ENCODE measurements at places on chromosomes 13 and 19.

- ATAC-seq, result no peak
Measured at GRCh38 chr13:63010072-63010658, 1594.5 kb upstream of the PCDH20 start.

GRCh38 chr19:51127755-51128154 lies 3.0 kb downstream of the SIGLEC9 start:
- ATAC-seq, result no peak

GRCh38 chr13:98103942-98104880 lies 38.7 kb upstream of the FARP1 start:
- ATAC-seq, result no peak

DNA sequence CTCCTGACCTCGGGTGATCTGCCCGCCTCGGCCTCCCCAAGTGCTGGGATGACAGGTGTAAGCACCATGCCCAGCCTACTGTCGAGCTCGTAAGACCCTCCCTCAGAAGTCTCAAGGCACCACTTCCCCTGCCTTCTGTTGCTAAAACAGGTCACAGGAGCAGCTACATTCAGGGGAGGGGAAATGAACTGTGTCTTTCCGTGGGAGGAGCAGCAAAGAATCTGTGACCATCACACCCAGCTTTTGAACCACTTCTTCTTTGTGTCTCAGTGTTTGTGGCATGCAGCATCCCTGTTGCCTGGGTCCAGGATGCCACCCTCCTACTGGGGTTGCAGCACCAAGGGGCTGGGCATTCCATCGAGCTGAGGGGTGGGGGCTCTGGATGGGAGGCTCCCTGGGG lies 7.7 kb upstream of the CSNK1G2 start:
- no peak for ATAC-seq

DNA sequence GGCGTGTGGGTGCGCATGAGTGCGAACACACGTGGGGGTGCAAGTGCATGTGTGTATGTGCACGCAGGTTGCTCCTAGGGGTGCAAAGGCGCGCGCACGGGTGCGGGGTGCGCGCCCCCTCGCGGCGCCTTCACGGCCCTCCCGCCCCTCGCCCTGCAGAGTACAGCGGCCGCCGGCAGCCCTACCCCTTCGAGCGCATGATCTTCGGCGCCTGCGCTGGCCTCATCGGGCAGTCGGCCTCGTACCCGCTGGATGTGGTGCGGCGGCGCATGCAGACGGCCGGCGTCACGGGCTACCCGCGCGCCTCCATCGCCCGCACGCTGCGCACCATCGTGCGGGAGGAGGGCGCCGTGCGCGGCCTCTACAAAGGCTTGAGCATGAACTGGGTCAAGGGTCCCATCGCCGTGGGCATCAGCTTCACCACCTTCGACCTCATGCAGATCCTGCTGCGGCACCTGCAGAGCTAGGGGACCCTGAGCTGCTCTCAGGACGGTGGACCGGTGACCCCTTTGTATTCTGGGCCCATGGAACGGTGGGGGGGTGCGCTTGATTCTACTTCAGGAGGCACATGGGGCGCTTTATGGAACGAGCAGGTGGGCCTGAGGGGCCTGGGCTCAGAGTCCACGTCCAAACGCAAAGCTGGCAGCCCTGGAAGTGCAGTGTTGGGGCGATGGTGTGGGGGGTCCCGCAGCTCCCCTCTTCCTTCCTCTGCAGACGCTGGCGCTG lies 27.7 kb downstream of the TMEM161A start:
- peak; percentile 22 for ATAC-seq

- no peak for ATAC-seq
Measured at GRCh38 chr13:37791699-37792098, 77.9 kb downstream of the TRPC4 start.

DNA sequence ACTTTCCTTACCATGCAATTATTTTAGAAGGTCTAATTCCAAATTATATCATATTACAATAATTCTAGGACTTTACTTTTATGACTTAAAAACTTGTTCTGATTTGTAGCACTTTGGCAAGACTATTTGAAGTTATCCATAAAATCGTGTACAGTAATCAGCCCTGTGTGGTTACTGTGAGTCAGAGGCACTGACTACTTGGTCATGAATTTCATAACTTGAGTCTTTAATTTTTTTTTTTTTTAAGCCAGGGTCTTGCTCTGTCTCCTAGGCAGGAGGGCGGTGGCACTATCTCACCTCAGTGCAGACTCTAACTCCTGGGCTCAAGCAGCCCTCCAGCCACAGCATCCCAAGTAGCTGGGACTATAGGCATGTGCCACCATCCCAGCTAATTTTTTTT lies 1319.2 kb upstream of the SLC10A2 start:
- ATAC-seq, result no peak

- ATAC-seq, result peak; percentile 40
Measured at GRCh38 chr19:6705931-6706632, 14.4 kb downstream of the C3 start.

- no peak for ATAC-seq
Measured at GRCh38 chr13:39641645-39642044, 13.8 kb upstream of the COG6 start.

DNA sequence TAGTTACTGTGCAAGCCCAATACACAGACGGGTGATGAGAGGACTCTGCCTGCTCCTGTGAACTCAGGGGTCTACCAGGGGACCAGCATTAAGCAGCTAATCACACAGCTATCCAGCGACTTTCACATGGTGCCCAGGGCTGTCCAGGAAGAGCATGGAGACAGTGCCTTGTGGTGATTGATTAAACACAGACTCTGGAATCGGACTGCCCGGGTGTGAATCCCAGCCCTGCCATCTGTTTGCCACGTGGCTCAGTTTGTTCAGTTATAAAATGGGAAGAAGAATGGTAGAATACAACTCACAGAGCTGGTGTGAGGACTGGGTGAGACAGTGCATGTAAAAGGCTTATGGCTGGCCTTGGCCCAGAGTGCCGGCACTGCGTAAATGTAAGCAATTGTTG lies 42.1 kb upstream of the NPAS1 start:
- ATAC-seq, result no peak

DNA sequence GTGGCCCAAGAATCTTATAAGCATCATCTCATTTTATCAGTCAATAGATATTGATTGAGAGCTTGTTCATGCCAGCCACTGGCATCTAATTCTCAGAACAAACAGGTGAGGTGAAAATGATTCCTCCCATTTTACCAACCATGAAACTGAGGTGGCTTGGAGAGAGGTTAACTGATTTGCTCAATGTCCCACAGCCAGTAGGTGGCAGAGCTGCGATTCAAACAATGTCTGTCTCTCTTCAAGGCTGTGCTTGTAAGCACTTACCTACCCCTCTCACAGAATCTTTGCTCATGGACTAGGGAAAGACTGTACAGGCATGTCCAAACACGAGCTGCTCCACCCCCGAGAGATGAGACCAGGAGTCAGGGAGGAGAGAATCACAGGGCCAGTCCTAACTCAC lies 21.5 kb upstream of the GSX1 start:
- peak; percentile 69 for ATAC-seq

DNA sequence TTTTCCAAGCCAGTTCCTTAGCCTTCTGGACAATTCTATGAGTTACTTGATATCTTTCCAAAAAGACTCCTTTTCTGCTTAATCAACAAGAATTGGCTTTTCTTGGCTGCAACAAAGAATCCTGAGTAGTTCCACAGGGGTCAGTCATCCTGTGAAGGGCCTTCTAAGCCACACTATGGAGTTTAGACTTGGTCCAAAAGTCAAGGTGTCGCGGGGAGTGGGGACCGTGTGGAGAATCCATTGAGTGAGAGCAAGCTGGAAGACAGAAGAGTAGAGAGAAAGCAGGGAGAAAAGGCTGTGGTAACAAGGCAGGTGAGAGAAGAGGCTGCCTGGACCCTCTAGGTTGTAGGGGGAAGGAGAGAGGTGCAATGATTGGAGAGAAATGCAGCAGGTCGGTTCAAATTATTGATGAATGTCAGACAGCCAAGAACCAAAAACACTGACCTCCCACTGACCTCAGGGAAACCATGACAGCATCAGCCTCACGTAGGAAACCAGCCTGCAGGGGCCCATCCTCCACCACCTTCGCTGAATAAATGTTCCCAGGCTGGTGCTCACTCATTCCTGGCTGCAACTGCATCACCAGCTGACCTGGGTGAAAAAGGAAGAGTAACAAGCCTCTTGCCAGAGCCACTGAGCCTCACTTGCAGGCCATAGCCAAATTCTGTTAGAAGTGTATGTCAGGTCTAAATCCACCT lies 7.1 kb upstream of the IFT88 start:
- no peak for ATAC-seq

DNA sequence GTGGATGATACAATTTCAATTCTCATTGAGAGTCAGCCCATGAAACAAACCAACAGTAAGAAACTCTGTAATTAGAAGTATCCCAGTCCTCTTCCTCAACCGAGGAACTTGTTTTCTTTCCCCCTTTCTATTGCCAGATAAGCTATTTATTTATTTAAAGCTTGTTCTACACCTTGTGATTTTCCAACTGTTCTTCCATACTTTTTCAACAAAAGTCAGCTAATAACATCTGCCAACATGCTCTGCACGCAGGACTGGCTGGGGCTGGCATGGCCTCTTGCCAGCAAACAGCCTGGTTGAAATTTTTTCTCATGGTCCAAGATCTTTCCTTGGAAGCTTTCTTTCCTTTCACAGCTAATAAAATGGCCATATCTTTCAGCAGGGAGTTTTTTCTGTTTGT lies 2.9 kb upstream of the IRS2 start:
- no peak for ATAC-seq

DNA sequence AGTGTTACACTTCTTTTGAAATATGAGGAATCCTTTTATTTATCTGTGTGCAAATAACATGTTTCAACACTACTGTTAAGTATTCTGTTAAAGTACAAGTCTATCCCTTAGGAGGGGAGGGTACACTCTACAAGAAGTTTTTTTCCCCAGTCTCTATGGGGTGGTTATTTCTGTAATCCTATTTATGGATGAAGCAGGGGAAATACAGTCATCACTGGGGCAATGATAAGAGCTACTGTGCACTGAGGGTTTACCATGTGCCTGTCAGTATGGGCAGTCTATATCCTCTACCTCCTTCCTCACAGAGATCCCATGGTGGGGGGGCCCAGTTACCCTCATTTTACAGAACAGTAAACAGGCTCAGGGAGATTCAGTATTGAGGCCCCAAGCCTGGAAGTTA lies 16.6 kb upstream of the TRIM13 start:
- ATAC-seq, result no peak

DNA sequence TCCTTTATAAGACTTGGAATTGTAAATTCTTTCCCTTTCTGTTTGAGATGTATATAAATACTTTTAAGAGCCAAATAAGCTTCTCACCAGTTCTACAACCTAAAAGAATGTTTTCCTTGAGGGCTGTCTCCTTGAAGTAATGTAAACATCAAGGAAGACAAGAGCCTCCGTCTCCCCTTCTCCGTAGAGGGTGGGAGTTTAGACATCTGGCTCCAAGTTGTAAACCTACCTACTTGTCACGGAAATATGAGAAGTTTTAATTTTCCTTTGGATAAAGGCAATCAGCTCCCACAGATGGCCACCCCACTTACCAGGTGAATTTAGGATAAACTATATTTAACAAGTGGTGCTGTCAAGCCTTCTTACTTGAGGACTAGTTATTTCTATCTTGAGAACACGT lies 237.9 kb downstream of the NALCN start:
- ATAC-seq, result no peak

GRCh38 chr13:102508411-102508810 lies 88.4 kb upstream of the TPP2 start:
- no peak for ATAC-seq

- no peak for ATAC-seq
Measured at GRCh38 chr13:40618581-40619478, 47.6 kb downstream of the FOXO1 start.

DNA sequence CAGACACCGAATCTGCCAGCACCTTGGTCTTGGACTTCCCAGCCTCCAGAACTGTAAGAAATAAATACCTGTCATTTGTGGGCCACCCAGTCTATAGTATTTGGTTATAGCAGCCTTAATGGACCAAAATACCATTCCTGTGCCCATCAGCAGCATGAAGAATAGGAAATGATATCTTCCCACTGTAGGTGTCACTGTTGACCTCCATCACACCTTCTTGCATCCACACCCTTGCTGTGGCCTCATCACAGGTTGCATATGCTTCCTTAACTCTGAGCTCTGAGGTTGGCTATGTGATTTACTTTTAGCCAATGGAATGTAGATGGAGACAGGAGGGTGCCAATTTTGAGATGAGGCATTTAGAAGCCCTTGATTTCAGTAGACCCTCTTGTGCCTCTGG lies 242.0 kb upstream of the TSHZ3 start:
- no peak for ATAC-seq

DNA sequence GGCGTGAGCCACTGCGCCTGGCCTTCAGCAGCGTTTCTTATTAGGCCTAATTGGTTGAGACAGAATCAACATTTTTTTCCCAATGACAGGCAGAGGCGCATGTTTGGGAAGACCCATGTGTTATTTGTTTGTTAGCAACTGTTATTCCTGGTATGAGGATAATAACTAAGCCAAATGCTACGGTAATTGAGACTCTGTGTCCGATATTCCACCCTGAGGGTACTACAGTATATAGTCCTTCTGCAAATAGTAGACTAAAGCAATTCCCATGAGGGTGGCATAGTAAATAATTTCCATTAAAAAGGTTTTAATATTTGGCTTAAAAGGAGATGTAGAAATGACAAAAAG lies 18.4 kb upstream of the CCL25 start:
- ATAC-seq, result no peak

GRCh38 chr19:48393559-48394330 lies at the start of gene GRIN2D:
TSS of gene GRIN2D (plus strand) at chr19:48393668. CDS start at chr19:48398393, 4,725 bp downstream.
- ATAC-seq, result no peak

DNA sequence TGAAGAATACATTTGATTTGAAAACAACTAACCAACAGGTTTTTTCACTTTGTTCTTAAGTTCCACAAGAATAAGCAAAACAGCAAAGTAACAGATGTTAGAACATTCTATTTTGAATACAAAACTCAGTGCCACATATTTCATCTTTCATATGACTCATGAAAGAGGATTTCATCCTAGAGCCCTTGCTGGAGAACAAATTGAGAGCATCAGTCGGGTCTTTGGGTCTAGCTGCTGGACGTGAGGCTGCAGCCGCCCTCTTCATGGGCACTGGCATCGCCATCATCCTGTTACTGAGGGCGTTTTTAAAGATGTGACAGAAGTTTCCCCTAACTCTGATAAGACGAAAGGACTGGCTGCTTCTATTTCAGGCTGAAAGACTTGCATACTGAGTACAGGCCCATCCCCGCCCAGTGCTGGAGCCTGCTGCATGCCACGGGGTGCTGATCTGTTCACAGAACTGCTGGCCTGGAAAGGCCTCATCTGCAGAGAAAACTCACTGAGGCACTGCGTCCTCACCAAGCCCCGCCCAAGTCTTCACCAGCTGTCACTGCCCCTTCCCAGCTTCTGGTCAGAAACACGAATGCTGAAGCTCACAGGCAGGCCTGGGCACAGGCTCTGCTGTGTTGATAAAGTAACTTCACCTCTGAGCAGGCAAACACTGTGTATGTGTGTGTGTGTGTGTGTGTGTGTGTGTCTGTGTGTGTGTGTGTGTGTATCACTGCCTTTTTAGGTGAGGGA lies 101.4 kb downstream of the TUBGCP3 start:
- no peak for ATAC-seq

DNA sequence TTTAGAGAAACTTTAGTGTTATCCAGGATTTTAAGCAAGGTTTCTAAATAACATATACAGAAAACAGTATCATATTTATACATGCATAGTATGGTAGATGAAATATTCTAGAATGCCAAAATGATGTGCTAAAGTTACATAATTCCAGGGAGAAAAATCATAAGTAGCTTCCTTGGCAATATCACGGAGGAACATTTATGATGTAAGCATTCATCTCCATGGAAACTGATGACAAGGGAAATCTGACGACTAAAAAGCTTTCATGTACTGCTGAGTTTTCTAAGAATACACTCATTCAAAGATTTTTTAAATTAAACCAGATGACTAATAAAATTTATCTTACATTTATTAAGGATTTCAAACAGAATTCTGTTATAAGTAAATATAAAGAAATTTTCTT lies 4.7 kb downstream of the TEX30 start:
- ATAC-seq, result no peak

Measured in esophagus mucosa (tissue), 1 donor.